Posterior vena cava (tissue), 2 donors: ENCODE measurements at places on chromosomes 11 and 22. TPM values are rescaled to one million over a fixed set of nuclear protein-coding genes. Genes with fewer than 3 reads are reported as not detected.

DNA sequence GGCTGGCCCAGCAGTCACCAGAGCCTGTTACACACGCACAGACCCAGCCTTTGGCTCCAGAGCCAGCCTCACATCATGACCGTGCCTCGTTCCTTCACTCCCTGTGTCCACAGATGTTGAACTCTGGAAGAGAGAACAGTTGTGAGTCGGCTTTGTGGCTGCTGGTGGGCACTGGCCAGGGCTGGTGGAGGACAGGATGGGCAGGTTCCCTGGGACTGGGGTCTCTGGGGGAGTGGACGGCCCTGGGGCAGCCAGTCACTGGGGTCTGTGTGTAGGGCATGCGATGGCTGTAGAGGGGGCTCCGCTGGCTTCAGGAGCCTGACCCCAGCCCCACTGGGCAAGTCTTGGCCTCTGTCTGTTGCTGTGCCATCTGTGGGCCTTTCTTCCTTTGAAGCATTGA is 1070.1 kb downstream of the BRD1 start:
- DNase-seq: peak; percentile 75

- DNase-seq: no peak
These were observed 521 bp upstream of the PTS start for GRCh38 chr11:112225753-112226061.

DNA sequence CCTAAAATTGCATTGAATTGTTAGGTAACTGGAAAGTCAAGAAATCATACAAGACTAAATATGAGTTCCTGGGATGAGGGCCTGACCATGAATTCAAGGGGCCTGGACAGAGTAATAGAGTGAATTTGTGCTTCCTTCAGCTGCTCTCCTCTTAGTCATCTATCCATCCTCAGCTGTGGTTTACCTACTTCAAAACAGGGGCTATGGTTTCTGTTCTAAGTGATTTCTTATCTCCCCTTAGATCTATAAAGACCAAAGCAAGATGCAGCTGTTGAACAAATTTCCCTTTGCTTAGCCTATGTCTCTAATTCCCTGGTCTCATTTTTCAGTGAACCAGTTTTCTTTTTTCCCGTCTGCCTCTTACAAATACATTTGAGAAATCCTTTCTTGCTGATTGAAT is 428.5 kb downstream of the FAM181B start:
- no peak for DNase-seq

Gene MN1
- total RNA-seq: 41.8 TPM

DNA sequence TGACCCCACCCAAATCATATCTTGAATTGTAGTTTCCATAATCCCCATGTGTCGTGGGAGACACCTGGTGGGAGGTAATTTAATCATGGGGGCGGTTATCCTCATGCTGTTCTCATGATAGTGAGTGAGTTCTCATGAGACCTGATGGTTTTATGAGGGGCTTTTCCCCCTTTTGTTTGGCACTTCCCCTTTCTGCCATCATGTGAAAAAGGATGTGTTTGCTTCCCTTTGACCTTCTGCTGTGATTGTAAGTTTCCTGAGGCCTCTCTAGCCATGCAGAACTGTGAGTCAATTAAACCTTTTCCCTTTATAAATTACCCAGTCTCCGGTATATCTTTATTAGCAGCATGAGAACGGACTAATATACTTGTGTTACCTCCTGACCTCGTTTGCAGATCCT is 156.6 kb upstream of the MTNR1B start:
- DNase-seq: no peak

GRCh38 chr11:81700076-81700475 is 1033.6 kb downstream of the FAM181B start:
- DNase-seq: no peak

Gene NRIP3
- total RNA-seq: 6.0 TPM

Gene UPB1
- total RNA-seq: 0.28 TPM

Gene ISX
- not detected for total RNA-seq

- no peak for DNase-seq
These were observed 6.2 kb downstream of the NAA40 start for GRCh38 chr11:63944987-63945386.

DNA sequence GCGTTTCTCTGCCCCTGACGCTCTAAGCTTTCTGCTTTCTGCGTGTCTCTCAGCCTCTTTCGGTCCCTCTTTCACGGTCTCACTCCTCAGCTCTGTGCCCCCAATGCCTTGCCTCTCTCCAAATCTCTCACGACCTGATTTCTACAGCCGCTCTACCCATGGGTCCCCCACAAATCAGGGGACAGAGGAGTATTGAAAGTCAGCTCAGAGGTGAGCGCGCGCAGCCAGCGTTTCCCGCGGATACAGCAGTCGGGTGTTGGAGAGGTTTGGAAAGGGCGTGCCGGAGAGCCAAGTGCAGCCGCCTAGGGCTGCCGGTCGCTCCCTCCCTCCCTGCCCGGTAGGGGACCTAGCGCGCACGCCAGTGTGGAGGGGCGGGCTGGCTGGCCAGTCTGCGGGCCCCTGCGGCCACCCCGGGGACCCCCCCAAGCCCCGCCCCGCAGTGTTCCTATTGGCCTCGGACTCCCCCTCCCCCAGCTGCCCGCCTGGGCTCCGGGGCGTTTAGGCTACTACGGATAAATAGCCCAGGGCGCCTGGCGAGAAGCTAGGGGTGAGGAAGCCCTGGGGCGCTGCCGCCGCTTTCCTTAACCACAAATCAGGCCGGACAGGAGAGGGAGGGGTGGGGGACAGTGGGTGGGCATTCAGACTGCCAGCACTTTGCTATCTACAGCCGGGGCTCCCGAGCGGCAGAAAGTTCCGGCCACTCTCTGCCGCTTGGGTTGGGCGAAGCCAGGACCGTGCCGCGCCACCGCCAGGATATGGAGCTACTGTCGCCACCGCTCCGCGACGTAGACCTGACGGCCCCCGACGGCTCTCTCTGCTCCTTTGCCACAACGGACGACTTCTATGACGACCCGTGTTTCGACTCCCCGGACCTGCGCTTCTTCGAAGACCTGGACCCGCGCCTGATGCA is at the start of gene MYOD1:
MYOD1 (plus strand) TSS at position 544 of the 910 bp plus-strand sequence; CDS start at position 756, 212 bp downstream.
- DNase-seq: peak; percentile 81

DNA sequence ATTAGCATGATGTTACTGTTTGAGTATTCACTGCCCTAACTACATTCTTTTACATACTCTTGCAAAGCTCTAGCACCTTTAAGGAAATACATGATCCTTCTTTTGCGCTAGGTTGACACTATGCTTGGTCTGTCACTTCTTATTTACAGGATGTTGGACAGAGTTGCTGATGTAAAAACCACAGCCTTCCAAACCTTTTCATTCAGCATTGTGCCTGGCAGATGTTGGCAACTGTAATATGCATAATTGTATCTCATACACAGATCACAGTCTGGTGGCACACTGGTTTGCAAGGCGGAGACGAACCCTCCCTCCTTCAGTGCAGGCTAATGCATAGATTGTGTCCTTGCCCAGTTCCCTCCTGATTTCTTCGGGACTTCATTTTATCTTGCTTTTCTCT is 224.1 kb downstream of the SNX19 start:
- no peak for DNase-seq

- no peak for DNase-seq
These were observed 3.4 kb downstream of the CEND1 start for GRCh38 chr11:786235-787083.

GRCh38 chr11:17263769-17264168 is 12.8 kb upstream of the NUCB2 start:
- no peak for DNase-seq
